ENCODE measurements at places on chromosomes 3 and 15. TPM values are rescaled to one million over a fixed set of nuclear protein-coding genes. Genes with fewer than 3 reads are reported as not detected.

Gene RLBP1
- not detected for total RNA-seq

Gene DPP8
- total RNA-seq = 52.7 TPM

Gene KY
- 0.65 TPM for total RNA-seq

Gene C15orf39
- total RNA-seq = 1.4 TPM

Gene PTPRG
- 119 TPM for total RNA-seq

Gene CHRNA3
- total RNA-seq = not detected

Gene DUOXA2
- total RNA-seq = not detected

Gene STARD5
- 0.52 TPM for total RNA-seq

Gene TRIM42
- total RNA-seq = not detected

Gene MAP6D1
- total RNA-seq = 2.5 TPM

GRCh38 chr3:193943200-193943599 is 192.7 kb upstream of the HES1 start:
- no peak for DNase-seq

- DNase-seq = peak; percentile 40
These were observed 18.6 kb downstream of the SSUH2 start for GRCh38 chr3:8625991-8626390.

GRCh38 chr3:87203809-87204208 is 23.3 kb upstream of the CHMP2B start:
- DNase-seq = no peak

- DNase-seq = no peak
These were observed 44.6 kb upstream of the POU1F1 start for GRCh38 chr3:87320756-87321626.

- peak; percentile 69 for DNase-seq
These were observed 303.6 kb upstream of the ARPP21 start for GRCh38 chr3:35335703-35336102.

DNA sequence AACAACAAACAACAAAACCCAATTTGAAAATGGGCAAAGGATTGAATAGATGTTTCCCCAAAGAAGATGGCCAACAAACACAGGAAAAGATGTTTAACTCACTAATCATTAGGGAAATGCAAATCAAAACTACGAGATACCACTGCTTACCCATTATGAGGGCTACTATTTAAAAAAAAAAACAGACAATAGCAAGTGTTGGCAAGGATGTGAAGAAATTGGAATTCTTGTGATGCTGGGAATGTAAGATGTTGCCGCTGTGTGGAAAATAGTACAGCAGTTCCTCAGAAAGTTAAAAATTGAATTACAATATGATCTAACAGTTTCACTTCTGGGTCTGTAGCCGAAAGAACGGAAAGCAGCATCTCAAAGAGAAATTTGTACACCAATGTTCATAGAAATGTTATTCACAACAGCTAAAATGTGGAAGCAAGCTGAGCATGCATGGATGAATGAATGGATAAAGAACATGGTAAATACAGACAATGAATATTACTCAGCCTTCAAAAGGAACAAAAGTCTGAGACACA is 121.9 kb downstream of the CHSY1 start:
- no peak for DNase-seq

DNA sequence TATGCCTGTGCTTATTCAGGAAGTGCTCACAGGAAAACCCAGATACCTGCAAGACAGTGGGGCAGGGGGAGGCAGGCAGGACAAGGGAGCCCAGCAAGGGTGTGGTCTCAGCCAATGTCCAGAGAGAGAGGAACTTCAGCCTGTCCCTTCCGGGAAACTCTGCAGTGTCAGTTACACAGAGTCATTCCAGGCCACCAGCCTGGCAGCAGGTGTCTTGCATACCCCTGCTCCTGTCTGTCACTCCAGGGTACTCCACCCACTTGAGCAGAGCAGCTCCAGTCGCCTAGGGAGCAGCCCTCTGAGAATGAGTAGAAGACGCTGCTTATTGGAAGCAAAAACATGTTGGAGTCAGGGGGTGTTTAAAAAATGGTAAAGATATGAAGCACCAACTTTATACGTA is 431.2 kb upstream of the RGMA start:
- no peak for DNase-seq

DNA sequence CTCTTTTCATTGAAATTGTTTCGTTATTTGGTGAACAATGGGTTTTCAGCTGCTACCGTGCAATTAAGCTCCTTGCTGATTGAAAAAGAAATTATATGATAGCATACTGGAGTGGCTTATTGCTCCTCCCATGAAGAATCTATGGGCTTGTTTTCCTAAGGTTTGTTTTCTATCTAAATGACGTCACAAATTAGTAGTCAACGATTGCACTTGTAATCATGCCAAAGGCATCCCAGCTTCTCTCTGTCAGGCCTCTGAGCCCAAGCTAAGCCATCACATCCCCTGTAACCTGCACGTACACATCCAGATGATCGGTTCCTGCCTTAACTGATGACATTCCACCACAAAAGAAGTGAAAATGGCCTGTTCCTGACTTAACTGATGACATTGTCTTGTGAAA is 388.0 kb upstream of the LMCD1 start:
- DNase-seq = no peak

DNA sequence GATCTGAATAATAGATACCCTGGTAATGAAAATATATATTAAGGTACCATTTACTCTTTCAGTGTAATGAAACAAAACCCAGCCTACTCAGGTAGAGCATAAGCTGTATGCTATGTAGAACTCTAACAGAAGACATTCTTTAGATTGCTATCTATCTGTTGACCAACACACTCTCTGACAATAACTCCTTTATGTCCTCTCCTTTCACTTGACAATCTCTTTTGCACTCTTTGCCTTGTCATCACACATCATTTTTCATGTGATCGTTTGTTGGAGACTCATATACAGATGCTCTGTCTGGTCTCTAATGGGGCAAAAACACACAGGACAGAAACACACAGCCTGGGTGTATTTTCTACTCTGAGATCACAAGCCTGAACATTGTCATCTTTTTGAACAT is 35.4 kb upstream of the SUCLG2 start:
- no peak for DNase-seq

- no peak for DNase-seq
These were observed 68.7 kb upstream of the MB21D2 start for GRCh38 chr3:192986379-192986778.

DNA sequence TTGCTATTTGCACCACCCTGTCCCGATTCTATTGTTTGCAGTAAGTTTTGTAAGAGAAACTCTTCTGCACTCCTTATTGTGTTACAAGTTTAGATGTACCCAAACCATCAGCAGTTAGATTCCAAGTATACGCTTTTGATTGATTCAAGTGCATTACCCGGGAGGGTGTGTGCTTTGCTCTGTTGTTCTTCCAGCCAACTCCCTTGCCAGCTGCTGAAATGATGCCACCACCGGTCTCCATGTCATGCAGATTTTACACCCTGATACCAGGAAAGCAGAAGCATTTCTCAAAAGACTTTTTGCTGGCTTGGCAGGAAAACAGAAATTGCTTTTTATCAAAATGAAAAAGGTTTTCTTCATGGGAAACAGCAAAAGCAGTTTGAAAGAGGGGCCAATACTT is 1006.6 kb upstream of the CFAP20DC start:
- no peak for DNase-seq

- DNase-seq = no peak
These were observed 517 bp downstream of the TMA7 start for GRCh38 chr3:48440590-48440958.

- DNase-seq = no peak
These were observed 1.6 kb upstream of the DUSP7 start for GRCh38 chr3:52057812-52058495.

GRCh38 chr3:10551821-10552630 is 46.6 kb upstream of the ATP2B2 start:
- peak; percentile 3 for DNase-seq

- peak; percentile 69 for DNase-seq
These were observed 35.6 kb upstream of the PRR23E start for GRCh38 chr3:127157171-127157828.

DNA sequence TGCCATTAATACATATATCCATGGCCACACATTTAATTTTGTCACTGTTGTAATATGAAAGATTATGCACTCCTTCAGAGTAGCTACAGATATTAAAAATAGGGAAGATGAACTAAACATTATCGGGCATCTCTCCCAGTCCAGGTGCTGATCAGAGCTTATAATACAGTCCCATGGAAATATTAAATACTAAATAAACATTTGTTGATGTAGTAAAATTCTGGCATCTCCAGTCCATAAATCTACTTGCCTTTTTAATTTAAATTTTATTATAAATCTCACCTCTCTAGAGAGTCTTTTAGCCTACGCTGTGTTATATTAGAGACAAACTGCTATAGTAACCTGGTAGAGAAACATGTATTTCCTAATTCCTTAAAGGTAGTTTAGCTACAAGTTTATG is 297.6 kb downstream of the GRM7 start:
- DNase-seq = no peak

GRCh38 chr3:80734483-80734882 is 966.7 kb upstream of the ROBO1 start:
- DNase-seq = no peak

DNA sequence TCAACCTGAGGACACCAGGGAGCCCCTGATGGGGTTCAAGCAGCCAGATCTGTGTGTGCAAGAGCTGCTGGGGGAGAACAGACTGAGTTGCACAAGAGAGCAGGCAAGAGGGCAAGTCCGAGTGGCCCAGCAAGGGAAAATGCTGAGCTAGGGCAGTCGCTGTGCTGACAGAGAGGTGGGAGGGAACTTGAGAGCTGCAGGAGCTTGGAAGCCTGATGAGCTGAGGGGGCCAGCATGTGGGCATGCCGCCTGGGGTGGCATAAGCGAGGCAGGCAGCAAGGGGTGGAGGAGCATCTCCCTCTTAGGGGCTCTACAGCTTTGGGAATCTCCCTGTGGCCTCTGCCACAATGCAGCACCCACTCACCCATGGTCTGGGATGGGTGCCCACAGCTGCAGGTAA is 4.7 kb upstream of the CORO2B start:
- DNase-seq = no peak

GRCh38 chr3:32972482-32973146 is 21.2 kb downstream of the CCR4 start:
- no peak for DNase-seq

GRCh38 chr15:77057685-77058084 is 13.2 kb downstream of the TSPAN3 start:
- DNase-seq = no peak

DNA sequence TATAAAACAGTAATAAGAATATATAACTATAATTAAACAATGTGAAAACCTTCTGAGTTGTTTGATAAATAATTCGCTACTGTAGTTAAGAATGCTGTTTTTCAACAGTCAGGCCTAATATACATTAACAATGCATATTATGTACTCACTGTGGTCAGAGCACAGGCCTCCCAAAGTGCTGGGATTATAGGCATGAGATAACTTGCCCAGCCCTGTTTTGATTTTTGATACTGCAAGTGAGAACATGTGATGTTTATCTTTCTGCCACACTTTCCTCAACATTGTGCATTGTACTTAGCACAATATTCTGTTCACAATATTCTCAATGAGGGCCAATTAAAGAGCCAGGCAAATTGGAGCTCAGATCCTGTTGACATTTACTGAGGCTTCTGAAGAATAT is 274.5 kb upstream of the RARB start:
- no peak for DNase-seq

GRCh38 chr3:38662544-38662943 is 13.1 kb upstream of the SCN5A start:
- DNase-seq = peak; percentile 47

GRCh38 chr3:10438902-10439610 is 66.3 kb downstream of the ATP2B2 start:
- DNase-seq = no peak

DNA sequence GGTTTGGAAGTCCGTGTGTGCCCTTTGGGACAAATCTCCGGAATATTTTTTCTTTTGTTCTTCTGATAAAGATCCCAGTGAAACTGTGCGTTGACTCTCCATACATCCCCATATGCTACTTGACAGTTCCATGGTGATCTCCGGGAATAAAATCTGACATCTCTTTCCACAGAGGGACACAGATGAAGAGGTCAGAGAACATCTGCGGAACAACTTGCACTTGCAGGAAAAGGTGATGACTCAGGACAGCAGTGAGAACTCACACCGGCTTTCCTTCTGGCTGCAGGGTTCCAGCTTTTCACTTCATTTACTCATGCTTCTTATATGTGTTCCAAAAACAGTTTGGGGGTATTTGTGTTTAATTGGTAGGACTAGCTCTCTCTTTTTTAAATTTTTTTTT is 157.5 kb upstream of the CHRM5 start:
- DNase-seq = no peak

DNA sequence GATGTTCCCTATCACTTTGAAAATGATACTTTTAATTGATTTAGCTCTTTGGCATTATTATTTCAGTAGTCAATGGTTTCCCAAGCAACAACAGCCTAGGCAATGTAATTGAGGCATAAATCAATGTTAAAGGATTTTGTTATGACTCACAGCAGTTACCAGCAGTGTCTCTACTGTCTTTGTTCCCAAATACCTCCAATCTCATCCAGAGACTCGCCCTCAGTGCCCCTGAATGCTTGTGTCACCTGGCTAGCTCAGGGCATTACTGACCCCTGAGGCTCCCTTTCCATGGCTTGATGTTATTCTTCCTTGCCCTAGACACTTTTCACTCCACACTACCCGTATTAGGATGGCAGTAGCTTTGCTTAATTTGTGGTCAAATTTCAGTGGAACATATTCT is 227.2 kb downstream of the SQOR start:
- DNase-seq = no peak

DNA sequence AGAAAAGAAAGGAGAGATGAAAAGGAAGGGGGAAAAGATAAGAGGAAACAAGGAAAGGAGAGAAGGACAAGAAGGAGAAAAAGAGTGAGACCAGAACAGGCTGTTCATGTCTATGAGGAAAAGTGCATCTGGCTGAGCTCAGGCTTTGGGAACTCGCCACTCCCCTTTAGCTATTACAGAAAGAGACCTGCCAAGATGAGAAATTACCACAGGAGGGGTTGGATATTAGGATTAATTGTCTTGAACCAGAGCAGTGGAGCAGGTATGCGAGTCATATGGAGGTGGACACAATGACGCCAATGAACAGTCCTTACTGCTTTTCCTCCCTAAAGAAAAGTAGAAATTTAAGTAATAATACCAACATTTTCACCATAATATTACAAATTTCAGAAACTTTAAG is 577.0 kb upstream of the ARRDC4 start:
- no peak for DNase-seq

All from renal cortical epithelial cell (primary cell).